ENCODE measurements at places on chromosomes 2 and 18.

DNA sequence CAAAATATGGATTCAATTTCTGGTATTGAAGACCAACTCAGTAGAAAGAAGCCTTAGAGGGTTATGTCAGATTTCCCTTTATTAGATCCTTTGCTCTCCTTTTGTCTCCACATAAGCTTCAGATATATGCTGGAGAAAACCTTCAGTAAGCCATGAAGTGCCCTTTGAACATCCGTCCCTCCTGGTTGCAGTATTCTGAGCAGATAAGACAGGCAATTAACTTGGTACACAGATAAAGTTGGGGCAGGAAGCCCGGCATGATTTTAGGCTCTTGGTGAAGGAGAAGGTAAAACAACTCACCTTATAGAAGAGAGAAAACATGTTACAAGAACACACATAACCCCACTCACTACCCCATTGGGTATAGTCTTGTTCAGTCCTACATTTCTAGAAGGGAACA lies 76.4 kb downstream of the SRD5A2 start:
- DNase-seq = no peak

GRCh38 chr18:13241893-13242175 lies 23.3 kb downstream of the LDLRAD4 start:
- DNase-seq = no peak

GRCh38 chr2:128770143-128771085 lies 451.7 kb upstream of the HS6ST1 start:
- no peak for DNase-seq

DNA sequence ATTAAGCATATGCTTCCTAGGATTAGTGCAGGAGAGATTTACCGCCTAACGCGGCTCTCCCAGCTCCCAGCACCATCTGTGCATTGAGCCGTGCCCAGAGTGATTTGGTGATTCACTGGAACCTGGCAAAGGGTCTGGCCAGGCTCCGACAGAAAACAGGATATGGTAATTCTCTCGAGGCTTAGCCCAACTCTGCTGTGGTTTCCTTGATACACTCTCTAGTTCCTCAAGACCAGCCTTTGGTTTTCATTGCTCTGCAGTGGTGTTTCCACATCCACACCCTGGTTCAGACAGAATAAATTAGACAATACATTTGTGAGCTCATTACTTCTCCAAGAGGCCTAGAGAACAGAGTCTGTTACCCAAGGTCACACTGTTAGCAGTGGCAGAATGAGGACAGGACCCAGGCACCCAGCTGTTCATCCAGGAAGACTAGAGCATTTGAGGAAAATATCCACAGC lies 23.0 kb upstream of the SMAD2 start:
- no peak for DNase-seq

GRCh38 chr2:160145471-160145870 lies 54.6 kb downstream of the ITGB6 start:
- DNase-seq = no peak

DNA sequence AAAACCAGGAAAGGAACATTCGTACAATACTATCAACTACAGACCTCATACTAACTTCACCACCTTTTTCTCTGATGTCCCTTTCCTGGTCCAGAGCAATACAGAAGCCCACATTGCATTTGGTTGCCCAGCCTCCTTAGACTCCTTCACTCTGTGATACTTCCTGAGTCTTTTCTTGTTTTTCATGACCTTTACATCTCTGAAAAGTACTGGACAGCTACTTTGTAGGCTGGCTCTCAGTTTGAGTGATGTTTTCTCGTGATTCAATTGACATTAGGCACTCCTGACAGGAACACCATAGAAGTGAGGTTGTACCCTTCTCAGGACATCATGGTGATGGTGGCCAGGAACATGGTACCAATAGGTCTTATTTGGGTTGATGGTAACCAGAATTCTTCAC lies 185.9 kb upstream of the SLC39A10 start:
- DNase-seq = no peak

DNA sequence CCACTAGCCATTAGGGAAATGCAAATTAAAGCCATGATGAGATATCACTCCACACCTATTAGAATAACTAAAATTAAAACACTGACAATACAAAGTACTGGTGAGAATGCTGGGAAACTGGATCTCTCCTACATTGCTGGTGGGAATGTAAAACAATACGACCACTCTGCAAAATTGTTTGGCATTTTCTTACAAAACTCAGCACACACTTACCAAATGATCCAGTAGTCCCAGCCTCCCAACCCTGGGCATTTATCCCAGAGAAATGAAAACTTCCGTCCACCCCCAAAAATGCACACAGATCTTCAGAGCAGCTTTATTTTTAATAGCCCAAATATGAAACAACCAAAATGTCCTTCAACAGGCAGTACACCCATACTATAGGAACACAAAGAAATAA lies 8.9 kb upstream of the TMSB10 start:
- no peak for DNase-seq

- DNase-seq = peak; percentile 42
Observed at GRCh38 chr18:11387880-11388279, 221.5 kb upstream of the SLC35G4 start.

- no peak for DNase-seq
Observed at GRCh38 chr2:151567006-151567405, 157.3 kb downstream of the RIF1 start.

GRCh38 chr2:129499747-129500146 lies 479.7 kb upstream of the RAB6C start:
- no peak for DNase-seq

GRCh38 chr2:1556776-1557466 lies 143.7 kb downstream of the TPO start:
- no peak for DNase-seq

- DNase-seq = no peak
Observed at GRCh38 chr2:105782646-105783045, 37.9 kb downstream of the NCK2 start.

- no peak for DNase-seq
Observed at GRCh38 chr2:29443627-29444026, 328.4 kb downstream of the CLIP4 start.

DNA sequence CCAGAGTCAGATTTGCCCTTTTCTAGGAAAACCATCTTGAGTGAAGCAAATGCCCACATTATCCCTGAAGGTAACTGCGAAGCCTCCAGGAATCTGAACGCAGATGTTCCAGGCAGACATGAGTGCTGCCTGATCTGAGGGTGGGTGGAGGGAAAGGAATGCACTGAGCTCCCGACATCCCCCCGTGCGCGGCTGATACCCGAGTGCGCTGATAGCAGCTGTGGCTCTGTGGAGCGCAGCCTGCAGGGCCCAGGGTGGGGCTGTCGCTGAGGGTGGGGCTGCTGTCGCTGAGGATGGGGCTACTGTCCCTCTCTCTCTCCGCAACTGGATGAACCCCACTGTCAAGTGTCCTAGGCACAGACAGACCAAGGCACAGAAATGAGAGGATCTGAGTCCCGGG lies 82.4 kb downstream of the GFPT1 start:
- DNase-seq = no peak

GRCh38 chr2:50878251-50878650 lies 153.7 kb downstream of the NRXN1 start:
- no peak for DNase-seq

DNA sequence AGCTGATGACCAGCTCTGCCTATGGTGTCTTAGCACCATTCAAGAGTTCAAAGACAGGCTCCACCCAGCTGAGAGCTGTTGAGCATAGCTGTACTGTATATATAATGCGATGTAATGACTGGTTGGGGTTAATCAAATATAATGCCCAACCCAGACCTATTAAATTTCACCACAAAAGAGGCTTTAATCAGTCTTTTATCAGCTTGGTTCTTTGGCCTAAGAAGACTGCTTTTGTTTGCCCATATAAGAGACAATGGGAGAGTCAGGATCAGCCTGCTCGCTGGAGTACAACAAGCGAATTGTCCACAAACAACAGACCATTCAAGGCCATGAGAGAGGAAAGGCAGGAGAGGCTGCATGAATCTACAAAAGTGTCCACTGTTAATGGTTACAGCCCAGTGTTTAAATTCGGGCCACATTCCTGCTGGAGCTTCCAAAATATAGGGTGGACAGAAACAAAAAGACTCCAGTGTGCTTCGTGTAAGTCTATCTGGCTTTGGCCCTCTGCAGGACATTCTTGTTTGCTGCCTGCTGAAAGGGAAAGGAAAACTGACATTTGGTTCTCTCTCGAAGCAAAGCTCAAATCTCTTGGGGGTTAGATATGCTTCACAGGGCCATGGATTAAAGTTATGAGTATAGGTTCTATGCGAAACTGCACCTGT lies 299.0 kb upstream of the FBXO11 start:
- DNase-seq = peak; percentile 80

GRCh38 chr2:54927751-54928615 lies 122.3 kb downstream of the RTN4 start:
- DNase-seq = no peak

DNA sequence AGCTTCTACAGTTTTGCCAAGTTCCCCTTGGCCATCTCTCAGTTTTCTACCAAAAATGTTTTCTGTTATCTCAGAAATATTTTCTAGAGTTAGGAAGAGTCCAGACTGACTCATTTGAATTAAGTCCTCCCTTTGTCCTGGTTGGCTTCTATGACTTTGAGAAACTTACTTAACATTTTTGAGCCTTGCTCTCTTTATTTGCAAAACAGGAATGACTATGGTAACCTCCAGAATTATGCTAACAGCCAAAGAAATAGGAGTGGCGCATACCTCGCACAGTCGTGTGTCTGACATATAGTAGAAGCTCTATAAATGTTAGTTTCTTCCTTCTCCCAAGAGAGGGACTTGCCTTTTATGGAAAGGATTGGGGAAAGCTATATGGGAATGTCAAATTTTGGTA lies 841.1 kb downstream of the TSN start:
- DNase-seq = no peak

DNA sequence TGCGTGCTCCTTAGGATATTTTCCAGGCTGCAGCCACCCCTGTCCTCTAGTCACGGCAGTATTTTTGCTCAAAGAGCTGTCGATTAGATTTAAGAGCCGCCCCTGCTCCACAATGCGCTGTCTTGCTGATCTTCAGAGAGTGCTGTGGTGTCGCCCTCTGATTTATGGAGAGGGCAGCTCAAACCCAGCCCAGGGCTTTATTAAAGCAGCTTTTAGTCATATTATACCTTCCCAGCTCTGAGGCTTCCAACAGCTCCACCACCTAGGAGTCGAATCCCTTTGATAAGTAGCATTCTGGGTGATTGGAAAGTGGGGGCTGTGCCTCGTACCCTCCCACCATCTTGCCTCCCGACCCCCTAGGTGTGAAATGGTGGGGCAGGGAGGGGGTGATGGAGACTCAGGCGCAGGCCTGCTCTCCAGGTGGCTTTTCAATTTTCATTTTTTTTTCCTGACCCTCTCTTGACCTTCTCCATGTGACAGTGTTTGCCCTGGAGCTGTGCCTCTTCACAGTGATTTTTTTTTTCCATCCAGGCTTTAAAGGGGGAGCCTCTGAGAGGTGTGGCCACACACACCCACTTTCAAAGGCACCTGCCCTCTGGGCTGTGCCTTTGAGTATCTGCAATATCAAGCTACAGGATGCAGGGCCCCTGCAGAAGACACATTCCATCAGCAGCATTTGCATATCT lies 53.1 kb upstream of the NRP2 start:
- no peak for DNase-seq

- peak; percentile 40 for DNase-seq
Observed at GRCh38 chr2:206800506-206801417, 35.4 kb downstream of the FASTKD2 start.

DNA sequence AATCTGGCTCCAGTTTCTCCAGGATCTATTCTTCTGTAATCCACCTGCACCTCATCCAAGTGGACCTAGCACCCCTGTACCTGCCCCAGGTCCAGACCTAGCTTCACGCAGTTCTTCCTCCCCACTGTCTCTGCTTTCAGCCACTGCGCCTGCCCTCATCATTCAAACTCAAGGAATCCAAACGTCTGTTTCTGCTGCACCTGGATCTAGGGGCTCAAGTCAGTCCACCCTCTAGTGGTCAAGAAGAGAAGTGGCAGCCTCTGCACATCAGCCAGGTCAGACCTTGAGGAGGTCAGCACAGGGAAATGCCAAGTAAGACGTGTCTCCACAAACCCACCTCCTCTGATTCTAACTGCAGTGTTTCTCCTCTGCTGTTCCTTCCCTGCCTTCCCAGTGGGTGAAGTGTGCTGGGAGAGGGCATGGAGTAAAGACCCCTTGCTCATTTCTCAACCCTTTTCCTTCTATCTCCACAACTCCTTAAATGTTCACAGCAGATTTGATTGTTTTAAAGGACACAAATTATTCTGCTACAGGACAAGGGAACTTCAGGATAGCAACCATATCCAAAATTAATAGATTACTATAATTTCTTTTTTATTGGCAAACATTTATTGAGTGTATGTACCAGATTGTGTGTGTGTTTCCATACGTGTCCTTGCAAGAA lies 8.6 kb upstream of the RNF152 start:
- no peak for DNase-seq

- no peak for DNase-seq
Observed at GRCh38 chr2:203750346-203751068, 44.1 kb downstream of the CD28 start.

- DNase-seq = no peak
Observed at GRCh38 chr2:106160786-106161261, 33.3 kb downstream of the UXS1 start.

DNA sequence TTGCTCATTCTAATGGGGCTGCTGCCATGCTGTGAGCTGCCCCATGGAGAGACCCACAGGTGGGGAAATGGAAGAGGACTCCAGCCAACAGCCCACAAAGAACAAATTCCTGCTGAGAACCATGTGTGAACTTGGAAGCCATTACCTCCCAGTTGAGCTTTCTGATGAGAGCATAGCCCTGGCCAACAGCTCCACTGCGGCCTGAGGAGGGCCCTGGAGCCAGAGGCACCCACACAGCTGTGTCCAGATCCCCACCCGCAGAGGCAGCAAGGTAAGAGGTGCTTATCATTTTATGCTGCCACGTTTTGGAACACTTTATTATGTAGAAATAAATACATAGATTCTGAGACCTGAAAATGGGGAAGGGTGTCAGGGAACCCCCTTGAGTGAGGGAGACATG lies 44.2 kb upstream of the OTOS start:
- DNase-seq = no peak

- no peak for DNase-seq
Observed at GRCh38 chr2:238694136-238694755, 153.6 kb upstream of the TWIST2 start.

DNA sequence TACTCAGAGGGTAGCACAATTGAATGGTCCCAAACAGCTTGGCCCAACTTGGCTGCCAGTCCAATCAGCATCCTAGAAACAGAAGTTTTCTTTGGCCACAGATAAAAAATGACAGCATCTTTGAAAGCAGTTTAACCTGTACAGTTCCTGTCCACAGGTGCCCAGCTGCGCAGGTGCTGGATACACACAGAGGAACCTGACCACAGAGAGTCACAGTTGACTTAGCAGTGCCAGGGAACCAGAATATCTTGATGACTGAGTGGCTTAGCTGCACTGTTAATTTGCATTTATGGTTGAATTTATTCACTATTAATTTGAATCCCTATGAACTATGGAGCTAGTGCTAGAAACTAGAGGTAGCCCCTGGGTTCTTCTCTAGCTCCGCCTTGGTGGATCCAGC lies 93.7 kb downstream of the TPGS2 start:
- DNase-seq = no peak

GRCh38 chr2:196337208-196337953 lies 166.0 kb upstream of the STK17B start:
- no peak for DNase-seq
